GM04503 (cell line): ENCODE measurements at places on chromosomes 12 and 14.
A peak's percentile ranks its signal among the peaks of the same experiment; 100 is the strongest.

GRCh38 chr14:84961637-84962036 lies 568.3 kb upstream of the FLRT2 start:
- DNase-seq: peak; percentile 5

DNA sequence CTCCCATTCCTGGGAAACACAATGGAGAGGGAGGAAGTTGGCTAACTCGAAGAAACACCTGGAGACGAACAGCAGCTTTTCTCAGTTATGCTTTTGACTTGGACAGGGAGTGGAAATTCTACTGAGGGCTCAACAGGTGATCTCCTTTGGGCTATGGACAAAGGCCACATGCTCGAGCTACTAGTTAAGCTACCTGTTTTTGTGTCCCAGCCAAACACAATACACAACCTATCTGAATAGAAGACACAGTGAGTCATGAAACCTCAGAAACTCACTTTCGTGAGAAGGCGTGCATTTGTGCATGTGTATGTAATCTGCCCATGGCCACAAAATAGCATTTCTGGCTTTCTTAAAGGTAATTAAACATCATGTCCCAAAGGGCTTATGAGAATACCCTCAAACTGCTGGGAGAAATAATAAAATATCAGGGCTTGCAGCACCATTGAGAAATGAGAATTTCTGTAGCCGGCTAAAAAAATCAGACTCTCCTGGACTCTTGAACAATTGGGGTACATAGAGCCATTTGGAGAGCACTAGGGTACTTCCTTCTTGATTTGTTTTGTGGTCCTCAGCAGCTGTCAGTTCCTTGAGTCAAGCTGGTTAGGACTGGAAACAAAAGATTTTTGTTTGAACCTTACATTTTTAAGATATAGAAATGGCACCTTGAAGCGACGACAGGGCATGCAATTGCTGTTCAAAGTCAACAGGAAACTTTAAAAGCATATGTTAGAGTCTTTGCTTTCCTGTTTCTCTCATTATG lies 85.5 kb upstream of the PTHLH start:
- DNase-seq: no peak

GRCh38 chr14:103472939-103473338 lies 49.7 kb downstream of the CKB start:
- DNase-seq: no peak

- DNase-seq: no peak
These were observed 40.8 kb downstream of the ANO6 start for GRCh38 chr12:45256721-45257120.

GRCh38 chr12:45215419-45216229 lies at the start of gene ANO6:
Gene ANO6, plus strand, starts transcription at chr12:45216095. Its CDS starts 227 bp downstream, at chr12:45216322.
- no peak for DNase-seq

DNA sequence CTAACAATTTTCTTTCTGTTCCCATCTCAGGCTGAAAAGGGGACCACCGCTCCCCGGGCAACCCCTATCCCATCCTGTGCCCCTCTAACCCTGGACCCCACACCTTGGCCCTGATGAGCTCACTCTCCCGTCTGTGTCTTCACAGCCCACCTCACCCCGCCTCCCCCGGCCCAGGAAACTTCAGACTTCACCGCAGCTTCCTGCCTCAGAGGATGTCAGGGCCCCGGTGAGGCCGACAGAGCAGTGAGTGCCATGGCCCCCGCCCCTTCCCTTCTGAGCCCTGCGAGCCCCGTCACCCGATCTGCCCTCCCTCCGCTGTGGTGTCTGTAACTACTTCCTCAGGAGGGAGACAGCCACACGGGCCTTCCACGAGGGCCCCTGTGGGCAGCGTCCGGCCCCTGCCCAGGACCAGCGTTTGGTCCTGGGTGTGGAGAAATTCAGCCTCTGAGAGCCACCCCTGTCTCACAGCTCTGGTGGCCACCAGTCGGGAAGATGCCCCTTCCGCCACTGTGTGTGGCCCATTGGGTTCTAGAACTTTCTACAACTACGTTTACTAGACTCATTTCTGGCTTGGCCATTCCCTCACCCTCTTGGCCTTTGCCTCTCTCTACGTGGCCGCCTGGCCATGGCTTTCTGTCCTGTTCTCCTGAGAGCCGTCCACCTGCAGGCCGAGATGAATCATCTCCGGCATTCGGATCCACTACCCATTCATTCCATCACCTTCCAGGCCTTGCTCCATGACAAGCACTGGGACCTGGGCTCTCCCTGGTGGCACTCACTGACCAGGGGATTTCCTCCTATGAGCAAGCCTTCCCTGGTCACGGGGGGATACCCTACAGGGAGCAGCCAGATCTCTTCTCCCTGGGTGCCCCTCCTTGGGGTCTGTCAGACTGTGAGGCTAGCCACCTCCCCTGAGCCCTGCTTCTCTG lies 3.4 kb downstream of the RHOF start:
- DNase-seq: no peak

- no peak for DNase-seq
These were observed 4.7 kb downstream of the DNAJC14 start for GRCh38 chr12:55824726-55825125.

GRCh38 chr12:72493407-72493806 lies 221.2 kb downstream of the TRHDE start:
- no peak for DNase-seq

GRCh38 chr12:132827763-132828703 lies 636 bp downstream of the GOLGA3 start:
- DNase-seq: peak; percentile 41

DNA sequence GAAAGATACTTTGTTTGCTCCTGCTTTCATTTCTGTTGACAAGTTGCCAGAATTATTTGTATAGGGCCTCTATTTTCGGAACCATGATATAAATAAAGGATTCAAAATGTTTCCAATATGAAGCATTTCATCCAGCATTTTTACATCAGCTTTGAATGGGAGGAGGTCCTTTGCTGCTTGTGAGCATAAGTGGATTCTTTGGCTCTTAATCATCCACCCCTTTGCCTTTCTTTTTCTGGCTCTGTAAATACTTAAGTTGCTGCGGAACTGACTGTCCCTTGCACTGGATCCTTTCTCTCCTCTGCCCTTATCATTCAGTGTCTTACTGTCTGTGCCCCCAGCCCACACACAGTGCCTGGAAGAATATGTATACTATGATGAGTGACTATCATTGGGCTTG lies 357.3 kb upstream of the RGS6 start:
- DNase-seq: peak; percentile 42

GRCh38 chr14:101819251-101819990 lies 57.9 kb downstream of the PPP2R5C start:
- no peak for DNase-seq

GRCh38 chr14:74528406-74528805 lies 34.8 kb downstream of the ISCA2 start:
- no peak for DNase-seq

GRCh38 chr12:86193931-86194330 lies 62.3 kb downstream of the MGAT4C start:
- DNase-seq: no peak

GRCh38 chr12:62599854-62600437 lies 133.3 kb downstream of the MON2 start:
- no peak for DNase-seq

DNA sequence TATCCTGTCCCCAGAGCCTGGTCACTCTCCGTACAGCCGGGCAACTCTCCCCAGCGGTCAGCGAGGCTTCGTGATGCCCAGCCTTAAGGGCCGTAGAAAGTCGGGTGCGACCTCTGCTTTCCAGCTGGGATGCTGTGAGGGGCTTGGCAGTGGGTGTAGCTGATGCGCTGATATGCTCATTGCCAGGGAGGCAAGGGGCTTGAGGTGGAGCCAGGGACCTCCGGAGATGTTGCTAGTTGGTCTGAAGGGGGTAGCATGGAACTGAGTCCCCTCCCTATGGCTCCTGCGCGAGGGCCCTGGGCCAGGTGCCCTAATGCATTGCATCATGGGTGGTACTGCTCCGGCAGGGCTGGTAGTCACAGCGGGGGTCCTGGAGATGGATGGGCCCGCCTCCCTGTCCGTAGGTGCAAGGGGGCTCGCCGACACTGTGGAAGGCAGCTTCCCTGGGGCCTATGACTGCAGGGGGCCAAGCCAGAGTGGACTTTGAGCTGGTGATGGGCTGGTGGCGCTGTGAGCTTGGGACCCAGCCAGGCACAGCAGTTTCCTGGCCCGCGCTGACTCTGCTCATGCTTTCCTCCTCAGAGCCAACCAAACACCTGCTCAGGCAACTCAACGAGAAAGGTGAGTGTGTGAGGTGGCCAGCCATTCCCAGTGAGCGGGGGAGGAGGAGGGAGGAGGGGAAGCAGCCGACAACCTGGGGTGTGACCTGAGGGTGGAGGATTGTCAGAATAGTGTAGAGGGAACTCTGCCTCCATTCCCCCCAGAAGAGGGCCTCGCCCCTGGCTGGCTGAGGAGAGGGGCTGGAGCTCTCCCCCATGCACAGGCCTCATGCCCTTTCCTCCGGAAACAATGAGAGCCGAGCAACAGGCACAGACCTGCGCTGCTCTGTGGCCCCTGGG lies 32.3 kb downstream of the PLEKHG3 start:
- DNase-seq: no peak

GRCh38 chr14:81310606-81311005 lies 89.5 kb downstream of the STON2 start:
- DNase-seq: no peak

DNA sequence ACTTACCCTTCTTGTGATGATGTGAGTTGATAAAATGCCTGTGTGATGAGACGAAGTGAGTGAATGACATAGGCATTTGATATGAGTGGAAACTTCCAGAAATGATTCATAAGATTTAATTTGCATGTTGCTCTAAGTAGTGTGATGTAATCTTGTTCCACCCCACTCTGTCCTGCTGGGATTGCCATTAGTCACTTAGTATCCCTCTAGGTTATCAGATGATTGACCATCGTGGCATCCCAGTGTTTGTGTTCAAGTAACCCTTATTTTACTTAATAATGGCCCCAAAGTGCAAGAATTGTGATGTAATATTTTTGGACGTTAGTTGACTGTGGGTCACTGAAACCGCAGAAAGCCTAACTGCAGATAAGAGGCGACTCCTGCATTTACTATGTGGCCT lies 214.4 kb upstream of the DIO2 start:
- DNase-seq: peak; percentile 81

- DNase-seq: peak; percentile 47
These were observed 55.8 kb downstream of the CMAS start for GRCh38 chr12:22101749-22102243.
